ENCODE measurements at places on chromosomes 4 and X.

- no peak for DNase-seq
These were observed 21.9 kb upstream of the SCRG1 start for GRCh38 chr4:173420801-173421200.

DNA sequence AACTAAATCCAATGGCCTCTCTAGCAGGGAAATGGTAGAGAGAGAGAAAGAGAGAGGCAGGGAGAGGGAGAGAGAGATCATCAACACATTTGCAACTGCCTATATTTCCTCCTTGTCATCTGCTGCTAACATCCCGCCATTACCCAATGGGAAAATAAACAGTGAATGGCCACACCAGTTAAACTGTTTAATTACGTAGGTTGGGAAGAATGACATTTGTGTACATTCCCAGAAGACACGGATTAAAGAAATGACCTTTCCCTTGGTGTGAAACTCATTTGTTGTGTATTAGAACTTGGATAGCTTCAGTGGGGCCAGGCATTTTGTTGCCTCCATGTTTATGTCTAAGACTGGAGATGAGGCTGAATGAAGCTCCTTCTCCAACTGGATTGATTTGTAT lies 95.8 kb upstream of the GPC4 start:
- DNase-seq, result no peak

GRCh38 chr4:40910706-40911105 lies 161.0 kb downstream of the NSUN7 start:
- DNase-seq, result peak; percentile 10

DNA sequence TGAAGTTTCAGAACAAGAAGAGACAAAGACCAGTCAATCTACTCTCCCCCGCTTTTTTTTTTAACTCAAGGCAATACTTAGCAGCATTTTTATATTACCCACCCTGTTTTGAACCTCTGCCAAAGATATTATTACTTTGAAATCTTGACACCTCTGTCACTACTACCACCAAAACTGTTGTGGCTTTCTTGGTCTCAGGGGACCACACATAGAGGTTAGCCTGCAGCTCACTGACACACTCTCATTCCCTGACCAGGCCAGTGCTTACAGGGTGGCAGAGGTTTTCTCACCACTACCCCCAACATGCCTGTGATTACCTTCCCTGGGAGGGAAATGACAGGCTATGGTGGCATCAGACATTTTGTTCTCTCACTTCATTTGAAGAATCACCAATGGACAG lies 137.4 kb upstream of the STIM2 start:
- DNase-seq, result no peak

DNA sequence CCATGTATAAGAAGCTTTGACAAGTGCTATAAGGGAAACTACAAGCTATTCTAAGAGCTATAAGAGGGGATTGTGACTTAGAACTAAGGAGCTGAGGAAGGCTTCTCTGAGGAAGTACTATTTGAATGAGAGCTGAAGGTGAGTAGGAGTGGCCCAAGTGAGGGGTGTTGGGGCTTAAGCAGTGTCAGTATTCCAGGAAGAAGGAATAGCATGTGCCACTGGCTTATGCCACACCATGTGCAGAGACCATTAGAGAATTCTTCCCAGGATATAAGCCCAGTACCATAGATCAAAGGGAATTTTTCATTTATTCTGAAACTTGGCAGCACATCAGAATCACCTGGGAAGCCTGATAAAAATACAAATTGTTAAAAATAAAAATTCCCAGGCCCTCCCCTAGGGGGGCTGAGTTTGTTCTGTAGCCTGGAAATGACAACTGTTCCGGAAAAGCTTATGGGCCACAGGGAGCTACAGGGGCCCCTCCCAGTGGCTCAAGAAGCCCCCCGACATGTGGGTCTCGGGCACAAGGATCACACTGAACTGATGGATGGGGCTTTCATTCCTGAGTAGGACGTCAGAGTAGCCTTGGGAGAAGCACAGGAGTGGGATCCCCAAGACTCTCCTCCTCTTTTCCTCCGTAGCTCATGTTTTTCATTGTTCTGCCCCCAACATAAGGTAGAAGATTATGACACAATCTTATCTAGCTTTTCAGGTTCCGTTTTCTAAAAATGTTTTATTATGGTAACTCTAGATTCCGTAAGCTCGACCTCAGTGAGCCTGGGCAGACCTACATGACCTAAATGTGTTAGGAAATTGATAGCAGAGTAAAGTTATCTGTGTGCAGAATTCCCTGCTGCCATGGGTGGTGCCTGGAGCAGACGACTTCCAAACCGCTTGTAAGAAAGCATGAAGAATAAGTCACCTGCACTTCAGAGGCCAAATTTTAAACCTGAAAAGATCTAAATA lies 119.3 kb downstream of the AFF1 start:
- DNase-seq, result no peak

GRCh38 chrX:31435592-31435991 lies 363.8 kb upstream of the FTHL17 start:
- DNase-seq, result peak; percentile 45

GRCh38 chr4:129583868-129584267 lies 487.9 kb downstream of the C4orf33 start:
- peak; percentile 82 for DNase-seq

DNA sequence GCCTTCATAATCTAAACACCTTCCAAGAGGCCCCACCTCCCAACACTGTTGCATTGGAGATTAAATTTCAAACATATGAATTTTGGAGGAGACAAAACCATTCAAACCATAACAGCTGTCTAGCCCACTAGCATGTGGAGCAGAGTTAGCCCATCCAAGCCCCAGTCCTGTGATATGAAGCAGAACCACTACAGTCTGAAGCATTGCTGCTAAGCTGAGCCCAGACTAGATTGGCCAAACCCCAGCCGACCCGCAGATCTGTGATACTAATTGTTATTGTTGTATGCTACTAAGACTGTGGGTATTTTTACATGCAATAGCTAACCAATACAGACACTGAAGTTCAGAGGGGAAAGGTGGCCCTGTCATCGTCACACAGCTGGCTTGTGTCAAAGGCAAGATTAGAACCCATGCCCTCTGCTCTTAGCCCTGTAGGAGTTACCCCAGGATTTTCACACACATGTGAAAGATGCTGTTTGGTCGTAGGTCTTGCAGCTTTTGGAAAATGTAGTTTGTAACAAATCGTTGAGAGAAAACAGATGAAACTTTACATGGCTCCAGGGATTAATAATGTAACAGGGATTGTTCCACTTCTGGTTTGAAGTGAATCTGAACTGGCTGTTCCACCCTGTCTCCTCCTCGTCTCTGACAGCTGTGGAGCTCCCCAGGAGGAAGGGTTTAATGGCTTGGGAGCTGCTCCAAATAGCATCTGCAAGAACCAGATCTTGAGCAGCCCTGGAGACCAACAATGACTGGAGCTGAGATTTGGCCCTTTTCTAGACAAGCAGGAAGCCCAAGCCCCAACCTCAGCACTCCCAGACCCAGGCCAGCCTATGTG lies 517.5 kb downstream of the MID1IP1 start:
- no peak for DNase-seq

GRCh38 chr4:139330283-139330682 lies 28.0 kb upstream of the NDUFC1 start:
- no peak for DNase-seq

DNA sequence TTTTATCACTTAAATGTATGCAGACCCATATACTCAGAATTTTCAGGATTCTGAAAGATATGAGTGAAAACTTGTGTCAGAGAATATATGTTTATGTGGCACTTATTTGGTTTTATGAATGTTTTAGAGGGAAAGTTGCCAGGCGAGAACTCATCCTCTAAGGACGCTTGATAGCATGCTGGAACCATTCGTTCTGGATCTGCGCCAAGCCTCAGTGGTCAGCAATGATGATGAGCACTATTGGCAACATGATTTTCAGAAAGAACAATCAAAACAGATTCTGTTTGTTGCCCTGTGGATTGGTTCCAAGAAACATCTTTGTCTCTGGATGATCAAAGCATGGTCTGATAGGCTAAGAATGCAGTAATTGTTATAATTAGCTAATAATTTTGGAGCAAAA lies 32.1 kb upstream of the RAPGEF2 start:
- DNase-seq, result peak; percentile 81

DNA sequence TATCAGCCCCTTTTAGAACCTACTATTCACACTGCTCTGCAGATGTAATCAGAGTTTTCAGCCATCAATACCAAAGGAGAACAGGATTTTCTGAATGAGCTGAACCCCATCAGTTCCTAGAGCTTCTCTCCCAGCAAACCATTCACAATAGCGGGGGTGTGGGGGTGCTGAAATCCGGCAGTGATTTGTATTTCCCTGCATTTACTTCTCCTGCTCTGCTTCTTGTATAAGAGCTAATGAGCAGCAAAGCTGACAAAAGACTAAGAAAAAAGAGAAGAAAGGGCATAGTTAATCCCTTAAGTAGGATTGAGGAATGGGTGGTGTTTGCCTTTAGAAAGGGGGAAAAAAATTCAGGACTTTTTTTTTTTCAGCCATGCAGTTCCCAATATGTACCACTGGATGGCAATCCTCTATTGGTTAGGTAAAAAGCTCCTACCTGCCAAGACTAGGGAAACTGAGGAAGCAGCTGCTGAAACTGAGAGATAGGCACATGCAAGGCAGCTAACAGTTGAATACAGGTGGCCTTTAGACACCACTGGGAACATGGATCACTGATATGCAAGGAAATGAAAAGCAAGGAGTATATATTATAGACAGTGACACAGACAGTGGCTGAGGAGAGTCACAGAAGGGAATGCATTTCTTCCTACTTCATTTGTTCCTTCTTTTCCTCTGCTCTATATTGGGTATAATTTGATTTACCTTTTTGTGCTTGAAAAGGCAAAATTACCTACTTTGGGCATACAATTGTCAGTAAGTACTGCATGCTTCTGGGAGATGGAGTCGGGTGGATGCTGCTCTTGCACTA lies 217.9 kb downstream of the HS6ST2 start:
- DNase-seq, result no peak

DNA sequence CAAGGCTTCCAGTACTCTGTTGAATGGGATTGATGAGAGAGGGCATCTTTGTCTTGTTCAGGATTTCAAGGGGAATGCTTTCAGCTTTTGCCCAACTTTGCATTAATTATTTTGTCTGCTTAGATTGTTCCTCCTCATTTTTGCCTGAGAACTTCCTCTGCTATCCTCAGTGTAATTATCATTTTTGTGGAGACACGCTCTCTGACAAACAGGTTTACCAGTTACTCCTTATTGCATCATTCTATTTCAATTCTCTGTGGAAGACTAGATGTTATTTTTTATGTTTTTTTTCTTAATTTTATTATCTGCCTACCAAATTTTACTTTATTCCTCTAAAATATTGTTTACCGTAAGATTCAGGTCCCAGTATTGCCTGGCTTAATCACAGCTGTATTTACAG lies 349.2 kb downstream of the ADGRL3 start:
- DNase-seq, result peak; percentile 18

GRCh38 chr4:165515201-165515600 lies 136.4 kb downstream of the CPE start:
- no peak for DNase-seq

GRCh38 chr4:63169836-63170235 lies 1239.4 kb downstream of the TECRL start:
- no peak for DNase-seq

DNA sequence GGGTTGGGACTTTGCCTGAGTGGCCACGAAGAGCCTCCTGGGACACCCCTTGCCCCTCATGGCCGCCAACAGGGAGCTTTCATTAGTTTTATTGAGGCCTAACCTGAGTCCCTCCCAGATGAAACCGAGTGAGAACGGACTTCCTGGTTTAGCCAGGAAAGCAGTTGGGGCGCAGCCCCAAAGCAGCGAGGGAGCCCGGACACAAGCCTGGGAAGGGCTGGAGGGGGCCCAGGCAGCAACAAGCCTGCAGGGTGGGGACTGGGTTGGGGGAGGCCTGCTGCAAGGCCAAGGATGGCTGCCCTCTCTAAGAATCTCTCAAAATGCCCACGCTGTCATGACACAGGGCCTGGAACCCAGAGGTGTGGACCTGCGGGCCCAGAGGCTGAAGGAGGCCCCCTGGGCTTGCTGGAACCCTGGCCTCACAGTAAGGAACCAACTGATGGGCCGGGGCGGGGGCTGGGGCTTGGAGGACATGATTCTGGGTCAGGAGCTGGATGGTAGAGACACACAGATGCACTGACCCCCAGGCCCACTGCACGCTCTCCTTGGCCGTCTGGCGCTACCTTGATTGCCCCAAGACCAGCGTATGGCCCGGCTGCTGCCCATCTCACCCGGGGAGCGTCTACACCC lies 5.8 kb downstream of the HMX1 start:
- DNase-seq, result no peak

DNA sequence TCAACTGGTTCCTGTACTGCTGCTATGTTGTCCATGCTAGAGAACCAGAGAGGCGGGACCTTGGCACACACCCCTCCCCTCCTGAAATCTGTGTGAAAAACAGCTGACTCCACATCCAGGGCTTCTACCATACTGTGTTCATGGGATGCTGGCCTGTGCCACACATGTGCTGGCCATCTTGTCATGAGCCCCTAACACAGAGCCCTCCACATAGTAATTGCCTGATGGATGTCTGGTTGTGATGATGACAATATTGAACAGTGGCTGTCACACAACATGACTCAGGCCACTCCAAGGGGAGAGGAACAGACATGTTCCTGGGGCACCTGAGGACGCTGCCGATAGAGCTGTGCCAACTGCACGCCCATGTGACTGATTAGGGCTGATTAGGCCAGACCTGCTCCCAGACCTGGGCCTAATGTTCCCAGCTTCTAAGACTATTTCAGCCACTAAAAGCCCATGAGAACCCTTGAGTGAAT lies 13.1 kb downstream of the SLC25A5 start:
- DNase-seq, result no peak

DNA sequence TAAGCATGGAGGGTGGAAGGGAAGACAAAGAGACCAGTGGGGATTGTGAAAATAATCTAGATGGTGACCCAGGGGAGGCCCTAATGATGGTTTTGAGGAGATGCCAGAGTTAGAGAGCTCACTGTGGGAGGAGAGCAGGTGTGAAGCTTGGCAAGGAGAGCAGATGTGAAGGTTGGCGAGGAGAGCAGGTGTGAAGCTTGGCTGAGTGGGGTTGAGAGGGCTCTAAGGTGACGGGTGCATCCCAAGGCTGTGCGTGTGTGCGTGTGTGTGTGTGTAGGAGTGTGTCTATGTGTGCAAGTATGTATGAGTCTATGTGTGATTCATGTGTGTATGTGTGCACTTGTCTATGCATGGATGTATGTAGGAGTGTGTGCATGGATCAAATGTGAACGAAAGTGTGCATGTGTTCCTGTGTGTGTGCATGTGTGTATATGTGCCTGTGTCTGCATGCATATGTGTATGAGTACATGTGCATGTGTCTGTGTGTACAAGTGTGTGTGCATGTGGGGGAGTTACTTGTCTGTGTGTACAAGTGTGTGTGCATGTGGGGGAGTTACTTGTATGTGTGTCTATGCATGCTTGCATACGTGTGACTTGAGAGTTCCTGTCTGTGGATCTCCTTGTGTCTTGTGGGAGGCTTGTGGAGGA lies 72.0 kb downstream of the EVC start:
- DNase-seq, result no peak
